H54 (cell line): ENCODE measurements at places on chromosomes 12 and 14.
A peak's percentile ranks its signal among the peaks of the same experiment; 100 is the strongest.

- no peak for DNase-seq
These were observed 47.1 kb downstream of the MLXIP start for GRCh38 chr12:122125452-122126341.

- DNase-seq: no peak
These were observed 24.4 kb upstream of the EID3 start for GRCh38 chr12:104279164-104279563.

- DNase-seq: no peak
These were observed 96.3 kb downstream of the PTPN11 start for GRCh38 chr12:112514926-112515642.

- DNase-seq: no peak
These were observed 3.0 kb upstream of the SRSF5 start for GRCh38 chr14:69763761-69764510.

GRCh38 chr12:47303995-47304560, 224.3 kb upstream of the AMIGO2 start:
- no peak for DNase-seq

DNA sequence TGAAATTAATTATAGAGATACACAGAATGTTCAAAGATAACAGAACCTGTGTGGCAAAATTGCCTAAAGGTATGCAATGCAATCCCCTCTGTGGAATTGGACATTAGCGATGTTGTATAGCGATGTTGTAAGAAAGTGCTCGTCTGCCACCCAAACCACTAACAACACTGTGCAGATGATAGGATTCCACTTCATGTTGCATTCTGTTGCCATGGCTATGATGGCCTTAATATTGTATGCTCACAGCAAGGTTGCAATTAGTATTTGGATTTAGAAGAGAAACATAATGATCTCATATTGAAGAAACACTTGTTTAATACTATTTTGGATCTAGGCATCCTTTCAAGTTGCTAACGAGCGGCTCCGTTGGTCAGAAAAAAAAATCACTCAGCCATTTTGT, 260.3 kb downstream of the BCAT1 start:
- DNase-seq: no peak

DNA sequence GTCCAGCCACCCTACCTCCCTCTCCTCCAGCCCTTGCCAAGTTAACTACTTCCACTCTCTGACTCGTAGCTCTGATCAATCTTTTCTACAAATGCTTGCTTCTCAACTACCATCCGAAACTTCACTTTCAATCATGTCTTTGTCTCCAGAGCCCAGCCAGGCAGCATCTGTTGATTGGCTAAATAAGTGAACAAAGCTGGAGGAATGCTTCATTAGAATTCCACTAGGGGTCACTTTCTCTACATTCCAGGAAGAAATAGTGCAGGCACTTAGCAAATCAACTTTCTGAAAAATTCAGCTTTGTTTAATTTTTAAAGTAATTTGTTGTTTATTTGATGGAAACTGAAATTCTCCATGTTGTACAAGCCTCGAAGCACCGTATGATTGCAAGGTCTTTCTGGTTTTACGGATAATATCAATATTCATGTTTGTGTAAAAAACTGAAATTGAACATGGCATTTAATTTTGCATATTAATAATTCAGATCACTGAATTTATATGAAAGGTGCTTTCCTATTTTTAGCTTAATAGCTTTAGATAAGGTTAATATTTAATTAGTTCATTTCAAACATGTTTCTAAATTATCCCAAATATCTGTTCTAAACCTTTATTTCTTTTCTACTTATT, 32.4 kb upstream of the HELB start:
- DNase-seq: peak; percentile 7

DNA sequence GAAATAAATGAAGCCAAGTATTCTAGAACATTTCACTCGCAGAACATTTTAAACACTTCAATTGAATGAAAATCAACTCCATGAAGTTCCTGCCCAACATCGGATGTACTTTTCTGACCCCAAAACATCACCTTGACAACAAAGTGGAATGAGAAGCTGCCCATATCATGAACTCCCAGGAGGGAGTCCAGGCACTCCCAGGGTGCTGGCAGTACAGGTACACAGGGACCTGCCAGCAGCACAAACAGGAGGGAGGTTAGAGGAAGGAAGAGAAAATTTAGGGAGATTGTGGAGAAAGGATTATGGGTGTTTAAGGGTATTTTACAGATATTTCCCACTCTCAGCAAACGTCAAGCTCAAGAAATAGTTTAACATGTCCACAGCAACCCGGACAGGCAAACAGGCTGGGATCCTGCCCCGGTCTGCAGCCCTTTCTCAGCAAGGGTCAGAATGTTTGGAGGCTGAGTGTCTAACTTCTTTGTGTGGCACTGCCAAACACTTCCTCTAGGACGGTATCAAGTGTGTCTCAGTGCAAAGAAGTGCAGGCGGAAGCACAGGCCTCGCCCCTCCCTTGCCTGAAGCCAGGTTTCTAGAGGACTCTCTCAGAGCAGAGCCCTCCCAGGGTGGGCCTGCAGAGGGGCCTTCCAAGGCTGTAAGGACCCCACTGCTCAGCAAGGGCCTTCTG, 72.2 kb downstream of the SETD3 start:
- DNase-seq: no peak

DNA sequence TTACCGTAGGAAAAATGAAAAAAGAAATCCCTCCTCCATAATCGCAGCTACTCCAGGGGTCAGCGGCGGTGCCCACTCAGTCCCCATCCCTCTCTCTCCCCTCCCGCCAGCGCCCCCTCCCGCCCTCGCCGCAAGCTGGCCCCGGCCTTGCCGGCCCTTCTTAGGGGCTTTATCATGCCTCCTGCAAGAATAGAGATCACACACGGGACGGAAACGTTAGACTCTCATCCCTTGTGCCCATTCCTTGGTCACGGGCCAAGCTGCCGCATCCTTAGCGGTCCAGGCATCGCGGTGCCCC, 692 bp upstream of the COX14 start:
- DNase-seq: no peak

DNA sequence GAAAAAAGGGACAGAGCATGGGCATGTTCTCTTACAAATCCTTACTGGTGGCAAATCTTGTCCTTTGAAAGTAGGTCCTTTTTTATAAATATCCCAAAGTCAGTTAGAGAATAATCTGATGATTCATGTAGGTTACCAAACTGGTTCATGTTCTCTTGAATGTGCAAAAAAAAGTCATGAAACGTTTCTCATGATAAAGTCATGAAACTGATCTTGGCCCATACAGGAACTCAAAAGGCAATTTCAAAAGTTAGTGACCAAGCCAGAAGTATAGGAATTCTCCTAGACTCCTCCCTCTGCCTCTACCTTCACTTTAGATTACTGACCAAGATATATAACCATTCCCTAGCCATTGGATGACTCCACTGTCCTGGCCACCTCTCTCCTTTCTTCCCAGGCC, 27.3 kb upstream of the SPTSSA start:
- no peak for DNase-seq

DNA sequence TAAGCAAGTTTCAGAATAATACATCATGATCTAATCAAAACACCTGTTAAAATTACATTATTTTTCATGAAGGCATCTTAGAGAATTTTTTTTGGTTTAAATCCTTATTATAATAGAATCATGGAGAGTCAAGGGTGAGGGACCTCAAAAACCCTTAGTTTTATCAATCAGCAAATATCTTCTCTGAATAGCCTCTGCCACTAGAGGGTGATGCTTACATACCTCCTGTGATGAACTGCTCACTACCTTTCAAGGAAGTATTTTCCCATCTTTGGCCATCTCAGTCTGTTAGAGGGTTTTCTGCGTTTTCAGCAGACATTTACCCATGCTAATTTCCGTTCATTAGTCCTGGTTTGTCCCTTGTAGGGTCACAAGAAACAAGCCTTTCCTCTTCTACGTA, 200.2 kb downstream of the TRHDE start:
- no peak for DNase-seq

GRCh38 chr12:131113568-131114270, 160.0 kb downstream of the ADGRD1 start:
- DNase-seq: no peak

- DNase-seq: no peak
These were observed 25.5 kb downstream of the GXYLT1 start for GRCh38 chr12:42119085-42119633.

DNA sequence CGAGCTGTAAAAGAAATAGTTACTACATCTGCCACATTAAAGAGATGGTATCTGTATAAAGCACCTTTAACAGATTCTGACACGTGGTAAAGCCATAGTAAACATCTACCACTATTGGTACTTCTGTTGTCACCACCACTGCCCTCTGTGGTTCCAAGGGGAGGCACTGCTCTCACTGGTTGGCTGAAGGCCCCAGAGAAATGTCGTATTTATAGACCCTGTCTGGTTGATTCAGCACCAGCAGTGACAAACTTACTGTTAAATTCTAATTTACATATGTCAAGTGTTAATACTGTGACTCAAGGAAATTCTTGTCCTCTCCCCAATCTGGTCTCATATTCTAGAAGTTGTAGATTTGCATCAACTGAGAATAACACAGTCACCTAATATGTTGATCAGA, 281.1 kb downstream of the ERC1 start:
- no peak for DNase-seq

- DNase-seq: no peak
These were observed 758.1 kb downstream of the MED13L start for GRCh38 chr12:115519359-115519758.

DNA sequence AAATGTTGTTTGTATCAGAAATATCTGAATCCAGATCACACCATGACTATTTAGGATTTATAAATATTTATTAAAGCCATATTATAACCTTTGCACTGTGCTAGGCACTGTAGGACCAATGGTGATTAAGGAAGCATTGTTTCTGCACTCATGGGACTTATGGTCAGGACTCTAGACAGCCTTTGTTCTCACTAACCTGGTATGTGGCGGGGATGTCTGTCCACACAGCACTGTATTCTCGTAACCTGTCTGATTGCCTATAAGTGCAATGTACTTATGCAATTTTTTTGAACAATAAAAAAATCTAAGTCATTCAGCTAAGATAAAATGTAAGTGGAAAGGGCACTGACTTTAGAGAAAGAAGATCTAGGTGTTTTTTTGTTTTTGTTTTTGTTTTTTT, 6.7 kb upstream of the SSPN start:
- no peak for DNase-seq

GRCh38 chr12:30092983-30093617, 309.4 kb upstream of the TMTC1 start:
- no peak for DNase-seq

DNA sequence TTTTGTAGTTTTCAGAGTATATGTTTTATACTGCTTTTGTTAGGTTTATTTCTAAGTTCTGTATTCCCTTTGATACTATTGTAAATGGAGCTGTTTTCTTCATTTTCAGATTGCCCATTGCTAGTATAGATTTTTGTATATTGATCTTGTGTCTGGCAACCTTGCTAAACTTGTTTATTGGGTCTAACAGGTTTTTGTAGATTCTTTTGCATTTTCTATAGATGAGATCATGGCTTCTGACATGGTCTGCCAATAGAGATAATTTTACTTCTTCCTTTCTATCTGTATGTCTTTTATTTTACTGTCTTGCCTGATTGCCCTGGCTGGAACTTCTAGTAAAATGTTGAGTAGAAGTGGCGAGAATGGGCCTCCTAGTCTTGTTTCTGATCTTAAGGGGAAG, 40.3 kb downstream of the ANKRD9 start:
- DNase-seq: no peak

DNA sequence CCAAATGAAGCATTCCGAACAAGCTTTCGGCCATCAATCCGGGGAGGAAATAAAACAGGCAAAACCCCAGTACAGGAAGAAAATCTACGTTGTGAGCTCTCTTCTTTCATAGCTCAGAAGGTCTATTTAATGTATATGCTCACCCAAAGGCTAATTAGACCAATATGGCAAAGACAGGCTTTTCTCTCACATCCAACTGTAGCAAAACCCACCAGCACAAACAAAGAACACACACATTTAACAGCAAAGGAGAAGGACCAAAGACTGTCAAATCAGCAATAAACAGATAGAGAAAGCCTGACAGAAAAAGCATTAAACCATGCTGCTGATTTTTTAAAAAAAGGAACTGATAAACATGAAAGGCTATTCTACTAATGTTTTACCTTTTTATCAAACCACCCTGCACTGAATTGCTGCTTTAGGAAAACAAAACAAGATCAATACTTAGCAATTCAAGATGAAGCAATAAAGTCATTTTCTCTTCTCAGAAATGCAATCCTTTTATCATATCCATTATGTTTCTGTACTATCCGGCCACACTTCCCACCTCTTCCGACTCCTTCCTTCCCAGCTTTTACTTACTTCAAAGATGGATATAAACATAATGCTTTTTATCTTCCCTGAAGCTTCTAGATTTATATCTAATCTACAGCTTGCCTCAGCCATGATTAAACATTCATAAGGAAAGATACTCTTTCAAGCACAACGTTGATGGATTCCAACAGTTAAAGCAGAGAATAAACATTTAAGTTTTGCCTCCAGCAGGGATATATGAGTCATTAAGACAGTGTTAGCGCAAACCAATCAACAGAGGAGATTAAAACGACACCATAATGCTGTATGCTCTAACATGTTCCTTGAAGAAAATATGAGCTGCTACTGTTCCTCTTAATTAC, 74.6 kb upstream of the BBS10 start:
- peak; percentile 6 for DNase-seq

GRCh38 chr14:100606687-100607610, 19.7 kb upstream of the BEGAIN start:
- DNase-seq: no peak

GRCh38 chr14:68680541-68681051, 112.3 kb downstream of the ZFP36L1 start:
- DNase-seq: no peak

DNA sequence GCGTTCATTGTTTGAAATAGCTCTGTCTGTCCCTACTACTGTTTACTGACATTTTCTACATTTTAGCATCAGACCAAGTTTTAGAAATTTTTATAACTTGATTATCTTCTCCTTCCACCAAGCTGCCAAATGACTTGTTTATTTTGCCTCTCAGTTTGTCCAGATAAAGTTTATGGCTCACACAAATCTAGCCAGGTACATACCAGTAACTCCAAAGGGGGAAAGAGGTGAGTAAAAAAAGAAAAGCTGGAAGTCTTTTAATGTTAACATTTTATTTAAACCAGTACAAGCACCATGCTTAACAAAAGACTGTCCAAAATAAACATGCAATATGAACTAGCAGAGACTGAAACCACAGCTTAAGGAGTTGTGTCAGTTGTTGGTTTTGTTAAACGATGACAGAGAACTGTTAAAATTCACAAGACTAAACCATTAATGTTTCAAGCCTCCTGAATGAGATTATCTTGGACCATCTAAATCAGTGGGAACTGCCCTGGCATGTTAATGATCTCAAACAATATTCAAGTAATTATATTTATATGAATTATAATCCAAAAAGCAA, 14.5 kb downstream of the GMFB start:
- DNase-seq: no peak

GRCh38 chr14:80434574-80435321, 223.4 kb upstream of the DIO2 start:
- no peak for DNase-seq

- no peak for DNase-seq
These were observed 138.7 kb downstream of the ETV6 start for GRCh38 chr12:11787933-11788849.

- DNase-seq: peak; percentile 47
These were observed 1.1 kb upstream of the BCL11B start for GRCh38 chr14:99272899-99273765.
